Activated CD4-positive, alpha-beta T cell treated with anti-CD3 and anti-CD28 coated beads for 1 hour (primary cell): ENCODE measurements at places on chromosomes 13 and 19.

GRCh38 chr13:105569816-105570215 lies 965.6 kb downstream of the EFNB2 start:
- DNase-seq = no peak

DNA sequence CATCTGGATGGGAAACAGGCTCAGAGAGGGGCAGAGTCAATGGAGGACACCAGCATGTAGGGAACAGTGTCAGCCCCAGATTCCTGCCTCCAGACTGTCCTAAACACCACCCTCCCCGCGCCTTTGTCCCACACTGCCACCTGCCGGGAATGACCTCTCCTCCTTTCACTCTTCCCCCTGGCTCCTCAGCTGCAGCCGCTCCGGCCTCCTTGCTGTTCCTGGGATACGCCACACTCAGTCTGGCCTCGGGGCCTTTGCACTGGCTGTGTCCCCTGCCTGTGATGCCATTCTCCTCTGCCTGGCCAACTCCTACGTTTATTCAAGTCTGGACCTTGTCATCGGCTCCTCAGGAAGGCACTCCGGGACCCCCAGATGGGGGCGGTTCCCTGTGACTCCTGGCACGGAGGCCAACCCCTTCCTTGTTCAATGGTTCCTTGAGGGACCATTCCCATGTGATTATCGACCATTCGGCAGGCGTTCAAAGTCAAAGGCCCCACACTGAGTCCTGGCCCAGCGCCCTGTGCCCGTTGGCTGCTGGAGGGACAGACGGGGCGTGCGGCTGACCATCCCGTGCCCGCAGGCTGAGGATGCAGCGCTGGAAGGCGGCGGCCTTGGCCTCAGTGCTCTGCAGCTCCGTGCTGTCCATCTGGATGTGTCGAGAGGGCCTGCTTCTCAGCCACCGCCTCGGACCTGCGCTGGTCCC lies 15.8 kb downstream of the FUT6 start:
- no peak for DNase-seq

DNA sequence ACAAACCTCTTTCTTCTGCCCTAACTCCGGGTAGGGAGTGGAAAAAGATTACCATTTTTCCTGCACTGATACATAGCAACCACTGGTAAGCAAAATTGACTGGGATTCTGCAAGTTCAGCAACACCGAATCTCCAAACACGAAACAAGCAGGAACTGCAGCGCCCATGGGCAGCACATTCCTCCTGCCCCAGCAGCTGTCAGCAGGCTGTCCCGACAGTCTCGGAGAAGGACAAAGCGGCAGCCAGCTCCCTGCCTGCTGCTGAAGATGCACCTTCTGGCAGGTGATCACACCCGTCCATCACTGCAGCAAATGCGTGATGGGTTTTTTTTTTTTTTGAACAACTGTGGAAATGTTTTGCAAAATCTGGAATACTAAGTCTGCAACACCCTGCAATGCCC lies 6.7 kb downstream of the TMTC4 start:
- DNase-seq = no peak

GRCh38 chr19:30648866-30649862 lies 277.0 kb downstream of the ZNF536 start:
- DNase-seq = no peak

DNA sequence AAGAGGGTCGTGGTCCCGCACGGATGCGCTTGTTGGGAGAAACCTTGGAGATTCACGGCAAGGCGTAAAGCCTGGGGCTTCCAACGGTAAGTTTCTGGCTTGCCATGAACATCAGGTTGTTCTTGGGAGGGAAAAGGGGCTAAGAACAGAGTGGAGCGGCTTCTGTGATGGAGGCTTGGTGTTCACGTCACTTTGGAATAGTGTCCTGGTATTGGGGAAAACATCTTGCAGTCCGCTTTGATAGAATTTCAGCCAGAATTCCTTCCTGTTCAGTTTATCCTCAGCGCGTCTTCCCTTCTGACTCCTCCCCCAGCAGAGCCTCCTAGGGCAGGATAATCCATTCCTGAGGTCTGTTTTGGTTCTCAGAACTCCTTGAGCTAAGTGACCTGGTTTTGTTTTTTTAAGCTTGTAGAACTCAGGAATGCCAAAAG lies 2.0 kb downstream of the KCTD15 start:
- DNase-seq = no peak

- DNase-seq = no peak
Measured at GRCh38 chr19:35949131-35949530, 13.0 kb downstream of the LRFN3 start.

DNA sequence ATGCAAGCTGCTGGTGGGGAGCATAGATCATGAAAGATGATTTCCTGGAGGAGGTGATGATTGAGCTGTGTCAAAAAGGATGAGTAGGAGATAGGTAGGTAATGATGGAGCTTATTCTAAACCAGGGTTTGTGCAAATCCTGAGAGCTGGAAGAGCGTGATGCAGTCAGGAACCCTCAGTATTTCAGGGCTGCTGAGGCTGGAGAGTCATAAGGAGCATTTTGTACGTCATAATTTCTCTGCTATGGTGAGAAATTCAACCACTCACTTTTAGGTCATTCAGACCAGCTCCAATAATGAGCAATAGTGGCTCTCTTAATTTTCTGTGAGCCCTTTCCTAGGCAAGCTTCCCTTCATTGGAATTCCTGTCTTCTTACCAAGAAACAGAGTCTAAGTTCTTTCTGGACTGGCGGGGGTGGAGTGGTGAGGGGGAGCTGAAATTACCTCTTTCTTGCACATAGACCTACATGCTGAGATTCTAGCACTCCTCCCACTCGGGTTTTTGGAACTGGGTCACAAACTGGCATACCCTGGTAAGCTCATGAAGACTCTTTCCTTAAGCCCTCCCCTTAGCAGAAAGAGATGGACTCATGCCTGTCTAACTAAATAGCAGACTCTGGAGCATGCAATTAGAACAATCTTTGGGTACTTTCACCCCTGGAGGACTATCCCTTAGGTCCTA lies 62.2 kb upstream of the MYCBP2 start:
- no peak for DNase-seq

GRCh38 chr13:95188128-95188527 lies 113.1 kb downstream of the ABCC4 start:
- no peak for DNase-seq

GRCh38 chr19:2885736-2886135 lies 15.0 kb upstream of the ZNF57 start:
- no peak for DNase-seq

DNA sequence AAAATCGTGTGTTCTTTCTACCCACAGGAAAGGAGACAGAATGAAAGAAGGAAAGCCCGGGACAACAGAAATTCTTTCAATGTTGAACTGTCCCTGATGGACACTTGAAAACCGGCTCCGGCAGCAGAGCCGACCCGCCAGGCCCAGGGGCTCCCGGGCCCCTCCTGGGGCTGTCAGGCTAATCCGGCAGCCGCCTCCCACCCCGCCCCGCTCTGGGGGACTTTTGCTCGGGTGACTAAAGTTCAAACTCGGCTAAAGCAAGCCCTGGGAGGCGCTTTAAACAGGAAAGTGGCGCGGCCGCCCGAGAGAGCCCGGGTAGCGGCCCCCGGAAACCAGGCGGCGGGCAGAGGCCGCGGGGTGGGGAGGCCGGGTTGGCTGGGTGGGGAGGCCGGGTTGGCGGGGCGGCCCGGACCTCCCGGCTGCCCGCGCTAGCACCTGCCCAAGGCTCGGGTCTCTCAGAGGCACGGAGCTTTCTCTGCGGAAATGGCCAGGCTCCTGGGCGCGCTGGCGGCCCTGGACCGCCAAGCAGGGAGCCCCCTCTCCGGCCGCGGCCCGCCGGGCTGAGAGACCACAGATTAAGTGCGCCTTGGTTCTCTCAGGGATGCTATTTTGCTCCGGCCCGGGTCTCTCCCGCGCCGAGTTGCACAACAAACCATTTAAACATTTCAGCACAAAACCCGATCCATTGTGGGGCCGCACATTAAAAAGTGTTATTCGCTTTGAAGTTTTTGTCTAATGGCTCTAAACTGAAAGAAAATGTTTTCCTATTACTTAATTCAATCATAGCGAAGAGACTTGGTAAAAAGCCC lies 2.6 kb upstream of the GSX1 start:
- DNase-seq = no peak

DNA sequence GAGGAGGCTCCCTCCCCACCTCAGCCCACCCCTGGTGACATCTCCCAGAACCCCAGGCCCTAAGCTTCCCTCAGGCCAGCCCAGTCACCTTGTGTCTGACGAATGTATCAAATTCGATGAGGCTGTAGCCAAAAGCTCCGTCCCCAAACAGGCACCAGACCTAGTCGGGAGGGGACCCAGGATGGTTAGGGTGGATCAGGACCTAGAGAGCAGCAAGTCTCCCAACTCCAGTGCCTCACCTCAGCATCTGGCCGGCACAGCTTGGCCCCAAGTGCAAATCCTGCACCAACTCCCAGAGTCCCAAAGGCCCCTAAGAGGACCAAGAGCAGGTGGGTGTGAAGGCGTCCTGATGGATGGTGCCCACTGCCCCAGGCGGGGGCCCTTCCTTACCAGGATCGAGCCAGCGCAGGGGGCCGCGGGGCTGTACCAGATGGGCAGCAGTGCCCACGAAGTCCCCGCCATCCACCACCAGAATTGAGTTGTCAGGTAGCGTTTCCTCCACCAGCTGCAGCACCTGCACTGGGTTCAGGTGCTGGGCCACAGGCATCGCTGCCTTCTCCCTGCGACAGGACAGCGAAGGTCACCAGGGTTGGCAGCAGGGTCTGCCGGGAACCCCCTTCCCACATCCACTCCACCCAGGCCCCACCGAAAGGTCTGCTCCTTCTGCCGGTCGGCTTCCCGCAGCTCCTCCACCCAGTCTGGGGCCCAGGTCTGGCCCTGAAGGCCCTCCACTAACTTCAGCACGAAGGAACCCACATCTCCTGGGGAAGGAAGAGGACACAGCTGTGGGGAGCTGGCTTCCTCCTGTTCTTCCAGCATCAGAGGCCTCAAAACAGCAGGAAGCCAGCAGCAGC lies 8.8 kb downstream of the SYDE1 start:
- no peak for DNase-seq

GRCh38 chr19:33392341-33393285 lies 19.1 kb downstream of the CEBPG start:
- DNase-seq = no peak

DNA sequence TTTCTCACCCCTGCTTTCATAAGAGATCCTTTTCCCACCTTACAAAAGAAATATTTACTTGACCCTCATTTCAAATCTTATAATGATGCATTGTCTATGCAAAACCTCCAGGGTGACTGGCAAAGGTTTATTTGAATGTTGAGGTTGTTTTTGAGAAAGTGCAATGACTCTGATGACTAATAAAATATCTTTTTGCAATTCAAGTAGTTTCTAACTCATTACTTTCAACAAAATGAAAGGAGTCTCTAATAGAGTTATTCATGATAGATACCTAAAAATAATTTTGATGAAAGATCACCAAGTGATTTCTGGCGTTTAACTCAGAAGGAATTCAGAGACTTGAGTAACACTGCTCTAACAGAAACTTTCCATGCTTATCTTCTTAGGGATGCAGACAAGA lies 144.2 kb downstream of the FOXO1 start:
- DNase-seq = no peak

DNA sequence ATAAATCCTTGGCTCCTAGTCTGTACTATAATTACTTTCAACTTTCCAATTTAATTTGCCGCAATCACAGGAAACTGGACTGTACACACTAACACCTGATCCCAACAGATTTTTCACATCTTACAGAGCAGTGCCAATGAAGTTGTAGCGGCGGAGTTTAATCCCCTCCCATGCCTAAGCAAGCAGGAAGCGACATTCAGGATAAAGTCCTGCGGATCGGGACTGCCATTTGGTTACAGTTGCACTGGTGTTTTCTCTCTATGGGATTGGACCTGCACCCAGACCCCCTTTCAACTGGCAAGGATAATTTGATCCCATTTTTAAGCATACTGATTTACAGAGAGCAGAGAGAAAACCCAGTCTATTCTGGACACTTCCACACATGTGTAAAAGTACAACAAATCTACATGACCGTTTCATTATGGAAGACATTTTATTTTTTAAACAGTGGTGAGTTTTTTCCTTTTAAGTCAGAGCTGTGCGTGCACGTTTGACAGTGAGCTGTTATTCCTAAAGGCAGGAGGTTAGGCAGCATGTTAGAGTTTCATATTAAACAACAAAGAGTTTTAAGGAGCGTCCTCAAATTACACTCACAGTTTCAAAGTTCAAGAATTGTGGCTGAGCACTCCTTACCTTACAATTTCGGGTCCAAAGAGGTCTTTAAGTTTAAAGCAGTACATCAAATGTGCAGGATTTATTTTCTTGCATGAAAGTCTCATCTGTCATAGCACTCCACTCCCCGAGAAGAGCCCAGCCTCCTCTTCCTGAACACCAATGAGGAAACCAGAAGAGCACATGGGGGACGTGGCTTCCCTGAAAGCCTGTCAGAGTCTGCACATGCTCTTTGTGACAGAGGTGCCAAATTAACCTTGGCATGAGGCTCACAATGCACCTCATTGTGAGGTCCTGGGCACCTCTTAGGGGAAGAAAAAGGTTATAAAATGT lies 141.6 kb upstream of the RFC3 start:
- DNase-seq = no peak

- DNase-seq = no peak
Measured at GRCh38 chr13:101915755-101916107, 463.3 kb downstream of the ITGBL1 start.

GRCh38 chr19:57748029-57748428 lies 1.4 kb downstream of the ZNF776 start:
- DNase-seq = no peak

DNA sequence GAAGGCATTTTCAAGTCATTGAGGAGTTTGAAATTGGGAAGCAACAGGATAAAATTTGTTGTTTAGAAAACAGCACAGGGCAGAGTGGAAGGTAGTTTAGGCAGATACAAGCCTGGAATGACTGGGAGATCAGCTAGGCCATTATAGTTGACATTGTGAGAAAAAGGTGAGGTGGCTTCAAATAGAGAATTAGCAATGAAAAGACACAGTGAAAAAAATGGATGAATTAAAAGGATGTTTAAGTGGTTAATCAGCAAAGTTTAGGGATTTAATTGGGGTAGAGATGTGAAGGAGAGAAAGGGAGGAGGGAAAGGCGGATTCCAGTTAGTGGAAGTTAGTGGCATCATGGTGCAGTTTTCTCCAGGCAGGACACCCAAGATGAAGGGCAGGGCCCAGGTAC lies 570.5 kb upstream of the GPC6 start:
- DNase-seq = no peak

DNA sequence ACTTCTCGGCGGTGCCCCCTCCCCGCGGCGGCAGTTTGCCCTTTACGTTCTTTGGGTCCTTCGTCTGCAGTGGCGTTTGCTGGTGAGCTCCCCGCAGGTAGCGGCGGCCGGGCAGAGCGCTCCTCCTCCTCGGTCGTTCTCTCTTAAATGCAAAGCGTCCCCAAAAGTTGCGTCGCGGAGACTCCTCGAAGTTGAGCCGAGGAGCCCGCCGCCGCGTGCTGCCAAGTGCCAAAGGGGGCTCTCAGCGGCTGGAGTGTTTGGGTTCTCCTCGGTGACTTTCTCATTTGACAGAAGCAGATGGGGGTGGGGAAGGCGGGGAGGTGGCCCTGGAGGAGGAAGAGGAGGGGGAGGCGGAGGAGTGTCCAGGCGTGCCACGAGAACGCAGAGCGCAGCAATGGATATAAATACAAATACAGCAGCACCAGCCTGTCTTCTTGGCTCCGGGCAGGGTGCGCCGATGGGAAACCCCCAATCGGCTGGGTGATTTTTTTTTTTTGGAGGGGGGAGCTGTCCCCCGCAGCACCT lies at the start of gene SOX21:
TSS of gene SOX21 (minus strand) at position 259 of the 525 bp plus-strand sequence. CDS start 496 bp downstream, outside the sequence.
- no peak for DNase-seq

GRCh38 chr19:1608359-1609102 lies 3.3 kb upstream of the UQCR11 start:
- DNase-seq = no peak
